Stomach (tissue), 19 donors: ENCODE measurements at places on chromosomes 2 and 18. TPM values are rescaled to one million over a fixed set of nuclear protein-coding genes. Genes with fewer than 3 reads are reported as not detected.

DNA sequence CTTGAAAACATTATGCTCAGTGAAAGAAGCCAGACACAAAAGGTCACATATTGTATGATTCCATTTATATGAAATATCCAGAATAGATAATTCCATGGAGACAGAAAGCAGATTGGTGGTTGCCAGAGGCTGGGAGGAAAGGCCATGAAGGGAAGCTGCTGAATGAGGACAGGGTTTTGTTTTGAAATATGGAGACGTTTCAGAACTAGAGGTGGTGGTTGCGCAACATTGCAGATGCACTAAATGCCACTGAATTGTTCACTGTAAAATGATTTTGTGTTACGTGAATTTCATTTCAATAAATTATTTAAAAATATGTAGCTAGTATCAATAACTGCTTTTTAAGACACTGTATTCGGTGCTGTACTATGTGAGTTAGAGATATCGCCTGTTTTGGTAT is 101.7 kb upstream of the ZNF236 start:
- DNase-seq, result no peak
- no peak overlapping the region for H3K27ac ChIP-seq
- no peaks in the 10 kb centered on the region for H3K27me3 ChIP-seq
- H3K36me3 ChIP-seq, result no peaks in the 10 kb centered on the region
- H3K4me3 ChIP-seq, result no peak overlapping the region

The OSR1 gene
- 39.4 TPM for total RNA-seq

GRCh38 chr2:218152777-218153176 is 14.0 kb downstream of the CXCR1 start:
- H3K36me3 ChIP-seq, result no peaks in the 10 kb centered on the region
- no peak for DNase-seq
- no peaks in the 10 kb centered on the region for H3K27me3 ChIP-seq
- H3K4me1 ChIP-seq, result no peaks in the 10 kb centered on the region
- no peak overlapping the region for H3K27ac ChIP-seq

DNA sequence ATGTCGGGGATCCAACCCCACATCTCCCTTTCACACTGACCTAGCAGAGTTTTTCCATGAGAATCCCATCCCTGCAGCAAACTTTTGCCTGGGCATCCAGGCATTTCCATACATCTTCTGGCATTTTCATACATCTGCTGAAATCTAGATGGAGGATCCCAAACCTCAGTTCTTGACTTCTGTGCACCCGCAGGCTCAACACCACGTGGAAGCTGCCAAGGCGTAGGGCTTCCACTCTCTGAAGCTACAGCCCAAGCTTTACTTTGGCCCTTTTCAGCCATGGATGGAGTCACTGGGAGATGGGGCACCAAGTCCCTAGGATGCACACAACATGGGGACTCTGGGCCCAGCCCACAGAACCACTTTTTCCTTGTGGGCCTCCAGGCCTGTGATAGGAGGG is 32.2 kb upstream of the TEX51 start:
- no peaks in the 10 kb centered on the region for H3K36me3 ChIP-seq
- no peak for DNase-seq
- no peak overlapping the region for H3K27ac ChIP-seq
- no peak overlapping the region for H3K4me3 ChIP-seq
- no peaks in the 10 kb centered on the region for H3K4me1 ChIP-seq
- no peaks in the 10 kb centered on the region for H3K27me3 ChIP-seq

GRCh38 chr2:156845806-156846558 is 409.8 kb downstream of the GPD2 start:
- H3K36me3 ChIP-seq, result no peaks in the 10 kb centered on the region
- no peak for DNase-seq
- H3K4me3 ChIP-seq, result no peak overlapping the region
- H3K4me1 ChIP-seq, result no peaks in the 10 kb centered on the region
- H3K27me3 ChIP-seq, result no peaks in the 10 kb centered on the region

DNA sequence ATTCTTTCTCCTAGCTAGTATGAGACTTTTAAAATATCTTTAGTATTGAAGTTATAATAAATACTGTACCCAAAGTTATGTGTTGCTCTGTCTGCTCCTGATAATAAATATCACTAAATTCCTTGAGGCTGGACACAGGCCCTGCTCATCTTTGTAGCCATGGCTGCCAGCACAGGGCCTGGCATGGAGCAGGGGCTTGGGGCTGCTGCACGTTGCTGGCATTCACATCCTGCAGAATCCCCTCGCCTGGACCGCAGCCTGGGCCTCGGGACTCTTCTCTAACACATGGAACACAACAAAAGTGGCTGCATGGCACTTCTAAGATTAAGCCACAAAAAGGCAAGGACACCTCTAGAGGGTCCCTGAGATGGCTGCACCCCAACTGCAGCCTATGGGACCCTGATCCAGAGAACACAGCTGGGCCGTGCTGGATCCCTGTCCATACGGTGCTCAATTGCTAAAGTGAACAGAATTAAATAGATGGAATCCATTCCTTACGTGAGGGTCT is 477.5 kb upstream of the MYT1L start:
- H3K4me3 ChIP-seq, result no peak overlapping the region
- H3K4me1 ChIP-seq, result no peaks in the 10 kb centered on the region

DNA sequence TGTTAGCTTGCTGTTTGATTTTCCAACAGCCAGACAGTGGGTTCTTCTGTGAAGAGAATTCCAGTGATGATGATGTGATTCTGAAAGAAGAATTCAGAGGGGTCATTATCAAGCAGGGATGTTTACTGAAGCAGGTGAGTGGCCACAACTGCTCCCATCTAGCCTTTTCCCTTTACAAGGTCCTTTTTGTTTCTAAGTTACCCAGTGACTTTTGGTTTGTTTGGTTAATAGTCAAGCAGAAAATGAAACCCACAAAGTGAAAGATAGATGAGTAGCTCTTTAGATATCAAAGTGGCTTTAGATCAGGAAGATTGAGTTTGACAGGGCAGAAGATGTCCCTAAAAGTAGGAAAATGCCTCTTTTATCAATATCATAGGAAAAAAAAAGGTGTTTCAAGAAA is 23.3 kb downstream of the PLEK start:
- H3K27me3 ChIP-seq, result no peaks in the 10 kb centered on the region
- no peak overlapping the region for H3K27ac ChIP-seq
- no peaks in the 10 kb centered on the region for H3K36me3 ChIP-seq
- no peaks in the 10 kb centered on the region for H3K4me1 ChIP-seq
- no peak overlapping the region for H3K4me3 ChIP-seq

GRCh38 chr18:56124186-56124585 is 514.2 kb downstream of the TXNL1 start:
- no peak for DNase-seq
- H3K36me3 ChIP-seq, result no peaks in the 10 kb centered on the region
- H3K27ac ChIP-seq, result no peak overlapping the region
- H3K4me3 ChIP-seq, result no peak overlapping the region
- no peaks in the 10 kb centered on the region for H3K4me1 ChIP-seq

The LYG2 gene
- not detected for total RNA-seq

The MRPS5 gene
- total RNA-seq, result 43.7 TPM

The FEV gene
- not detected for total RNA-seq

The CAVIN2 gene
- total RNA-seq, result 21.0 TPM

The ALPG gene
- not detected for total RNA-seq

The SPC25 gene
- total RNA-seq, result 2.9 TPM

The KCNG2 gene
- total RNA-seq, result not detected

GRCh38 chr18:48862132-48862531 is 88.6 kb downstream of the SMAD7 start:
- DNase-seq, result no peak
- H3K4me3 ChIP-seq, result no peak overlapping the region
- no peak overlapping the region for H3K27ac ChIP-seq
- H3K4me1 ChIP-seq, result no peaks in the 10 kb centered on the region
- H3K36me3 ChIP-seq, result no peaks in the 10 kb centered on the region

DNA sequence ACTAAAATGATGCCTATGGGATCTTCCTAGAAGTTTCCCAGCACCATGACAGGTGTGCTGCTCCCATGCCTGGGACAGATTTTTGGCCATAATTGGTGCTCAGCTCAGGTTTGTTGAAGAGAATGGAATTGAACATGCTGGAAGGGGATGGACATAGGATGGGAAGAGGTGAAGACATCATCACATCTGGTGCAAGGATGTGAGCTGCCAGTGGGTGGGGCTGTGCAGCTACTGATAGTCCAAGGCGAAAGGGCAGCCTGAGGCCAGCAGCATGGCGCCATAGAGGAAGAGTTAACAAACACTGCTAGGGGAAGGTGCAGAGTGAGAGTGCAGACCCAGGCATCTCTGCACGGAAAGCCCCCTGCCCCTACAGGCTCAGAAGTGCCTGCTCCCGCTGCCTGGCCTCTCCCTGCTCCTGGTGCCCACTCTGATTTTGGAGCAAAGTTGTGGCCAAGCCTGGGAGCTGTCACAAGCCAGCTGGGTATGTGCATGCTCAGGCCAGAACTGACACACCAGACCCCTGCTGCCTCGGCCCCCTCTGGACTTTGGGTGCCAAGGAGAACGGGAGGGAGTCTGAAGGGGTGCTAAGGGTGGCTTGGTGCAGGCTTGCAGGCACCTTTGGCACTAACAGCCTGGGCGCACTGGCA is 178.6 kb downstream of the ZBTB7C start:
- peaks cover 31% of the 10 kb centered on the region for H3K4me1 ChIP-seq
- no peaks in the 10 kb centered on the region for H3K36me3 ChIP-seq
- peak; percentile 52 for DNase-seq
- H3K27me3 ChIP-seq, result no peaks in the 10 kb centered on the region

DNA sequence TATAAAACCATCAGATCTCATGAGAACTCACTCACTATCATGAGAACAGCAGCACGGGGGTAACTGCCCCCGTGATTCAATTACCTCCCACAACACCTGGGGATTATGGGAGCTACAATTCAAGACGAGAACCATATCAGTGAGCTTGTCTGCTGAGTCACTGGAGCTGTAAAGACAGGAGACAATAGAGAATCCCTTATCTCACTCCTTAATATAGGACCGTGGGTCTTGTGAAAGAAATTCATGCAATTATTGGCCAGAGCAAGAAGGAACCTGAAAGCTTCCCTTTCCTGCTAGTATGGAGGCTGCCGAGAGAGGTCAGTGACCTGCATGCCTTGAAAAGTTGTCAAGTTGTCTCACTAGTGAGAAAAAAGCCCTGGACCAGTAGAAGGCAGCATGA is 9.5 kb upstream of the TNFAIP6 start:
- H3K4me3 ChIP-seq, result no peak overlapping the region
- H3K27me3 ChIP-seq, result no peaks in the 10 kb centered on the region
- no peak for DNase-seq
- H3K27ac ChIP-seq, result no peak overlapping the region

GRCh38 chr2:170106102-170106840 is 71.7 kb upstream of the MYO3B start:
- no peaks in the 10 kb centered on the region for H3K4me1 ChIP-seq
- H3K4me3 ChIP-seq, result no peak overlapping the region
- DNase-seq, result no peak
- H3K27me3 ChIP-seq, result no peaks in the 10 kb centered on the region
- H3K27ac ChIP-seq, result no peak overlapping the region
- H3K36me3 ChIP-seq, result no peaks in the 10 kb centered on the region
